ENCODE measurements at places on chromosomes 5 and 9.

DNA sequence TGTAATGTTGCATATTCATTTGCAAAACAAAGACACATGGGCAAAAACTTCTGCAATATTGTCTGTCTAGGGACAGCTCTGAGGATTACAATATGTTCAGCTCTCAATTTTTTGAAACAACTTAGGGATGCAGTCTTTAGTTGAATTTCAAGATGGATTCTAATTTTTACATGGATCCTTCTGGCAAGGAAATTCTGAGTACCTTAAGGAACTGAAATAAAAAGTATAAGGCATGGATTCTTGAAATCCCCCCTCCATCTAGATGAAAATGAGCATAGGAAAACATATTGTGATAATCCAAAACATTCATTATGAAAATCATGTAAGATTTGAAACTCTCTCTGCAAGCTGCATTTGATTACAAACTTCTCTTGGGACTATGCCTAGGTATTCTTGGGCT, 568.6 kb downstream of the CETN3 start:
- DNase-seq, result no peak

GRCh38 chr5:93649234-93649900, 66.3 kb downstream of the NR2F1 start:
- no peak for DNase-seq

DNA sequence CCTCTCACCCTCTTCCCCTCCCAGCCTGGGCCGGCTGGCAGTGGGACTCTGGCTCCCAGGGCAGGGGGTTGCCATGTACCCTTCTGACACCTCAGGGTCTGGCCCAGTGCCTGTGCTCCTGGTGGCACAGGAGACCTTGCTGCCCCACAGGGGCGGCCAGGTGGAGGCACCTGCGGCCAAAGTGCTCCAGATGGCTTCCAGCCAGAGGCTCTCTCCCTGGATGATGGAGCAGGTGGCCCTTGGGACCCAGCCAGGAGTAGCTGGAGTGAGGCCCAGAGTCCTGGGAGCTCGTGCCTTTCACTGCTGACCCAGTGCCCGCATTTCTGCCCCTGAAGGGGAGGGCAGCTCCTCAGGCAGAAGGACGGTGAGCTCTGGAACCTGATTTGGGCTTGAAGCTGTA, 87.3 kb downstream of the NTNG2 start:
- DNase-seq, result no peak

DNA sequence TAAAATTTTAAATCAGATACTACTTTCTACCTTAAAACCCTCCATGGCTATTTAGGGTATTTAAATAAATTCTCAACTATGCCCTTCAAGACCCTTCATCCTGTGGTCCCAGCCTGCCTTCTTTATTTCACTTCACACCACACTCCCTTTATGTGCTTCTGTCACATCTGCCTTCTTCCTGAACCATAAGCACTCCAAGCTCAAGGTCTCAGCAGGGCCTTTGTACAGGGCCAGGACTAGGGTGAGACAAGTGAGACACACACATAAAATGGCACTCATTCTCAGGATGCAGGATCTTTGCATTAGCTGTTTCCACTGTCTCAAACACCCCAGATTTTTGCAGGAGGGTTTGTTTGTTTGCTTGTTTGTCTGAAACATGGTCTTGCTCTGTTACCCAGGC, 7.6 kb downstream of the ITK start:
- no peak for DNase-seq

DNA sequence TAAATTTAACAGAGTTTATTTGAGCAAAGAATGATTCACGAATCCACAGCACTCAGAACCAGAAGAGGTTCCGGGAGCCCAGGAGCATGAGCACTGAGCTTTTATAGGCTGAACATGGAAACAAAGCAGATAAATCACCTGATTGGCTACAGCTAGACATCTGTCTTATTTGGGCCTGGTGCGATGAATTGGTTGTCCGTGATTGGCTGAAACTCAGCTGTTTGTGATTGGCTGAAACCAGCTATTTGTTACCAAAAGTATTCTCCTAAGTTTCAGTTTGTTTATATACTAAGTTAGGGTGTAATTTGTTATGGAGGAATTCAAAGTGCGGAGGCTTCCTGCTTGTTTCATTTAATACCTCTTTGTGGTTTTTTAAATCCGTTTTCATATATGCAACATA, 15.8 kb upstream of the LCP2 start:
- DNase-seq, result no peak

DNA sequence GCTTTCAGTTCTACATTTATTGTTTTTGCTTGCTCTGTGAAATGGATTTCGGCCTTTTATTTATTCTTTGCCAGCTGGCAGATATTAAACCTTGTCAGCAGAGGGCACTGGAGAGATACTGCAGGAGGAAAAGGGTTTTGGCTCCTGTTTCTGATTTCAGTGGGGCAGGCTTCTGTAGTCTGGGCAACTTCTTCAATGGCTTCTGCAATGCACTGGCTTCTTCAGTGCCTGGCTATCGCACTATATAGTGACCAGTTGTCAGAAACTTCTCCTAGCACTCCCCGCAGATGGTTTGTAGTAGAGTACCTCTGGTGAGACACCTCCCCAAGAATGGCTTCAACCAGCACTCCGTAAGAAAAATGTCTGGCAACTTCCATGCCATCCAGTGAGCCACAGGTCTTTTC, 3.2 kb upstream of the NFX1 start:
- peak; percentile 34 for DNase-seq

- DNase-seq, result no peak
Observed at GRCh38 chr9:109868722-109869121, 88.7 kb downstream of the PALM2AKAP2 start.

DNA sequence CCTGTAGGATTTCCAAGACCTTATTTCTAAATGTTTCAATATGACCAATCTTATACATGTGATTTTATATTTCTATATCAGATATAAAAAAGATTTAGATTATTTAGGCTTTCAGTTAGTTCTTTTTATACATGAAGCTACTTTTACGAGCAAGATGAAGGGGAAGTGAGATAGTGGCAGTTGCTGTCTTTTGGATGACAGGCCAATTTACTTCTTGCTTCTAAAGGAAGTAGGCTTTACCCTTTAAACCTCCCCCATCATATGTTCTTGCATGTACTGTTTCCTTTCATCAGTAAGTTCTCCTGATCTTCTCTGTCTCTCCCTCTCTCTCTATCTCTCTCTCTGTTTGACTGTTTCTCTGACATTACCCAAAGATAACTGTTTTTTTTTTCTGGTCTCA, 4.0 kb upstream of the TYRP1 start:
- no peak for DNase-seq

DNA sequence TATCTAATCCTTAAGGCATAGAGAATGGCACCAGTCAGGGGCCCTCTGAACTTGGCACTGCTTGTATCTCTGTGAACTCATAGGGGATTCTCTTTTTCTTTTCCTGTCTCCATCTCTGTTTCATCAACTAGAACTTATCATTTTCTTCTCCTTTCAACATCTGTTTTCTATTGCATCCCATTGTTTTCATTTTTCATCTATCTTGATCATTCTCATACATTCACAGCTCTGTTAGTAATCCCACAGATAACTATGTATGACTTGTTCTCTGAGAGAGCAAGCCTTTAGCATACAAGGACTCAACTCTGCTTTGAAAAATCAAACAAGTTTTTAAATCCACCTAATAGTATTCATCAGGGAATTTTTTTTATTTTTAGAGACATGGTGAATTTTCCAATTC, 264.3 kb downstream of the ARRDC3 start:
- DNase-seq, result no peak

DNA sequence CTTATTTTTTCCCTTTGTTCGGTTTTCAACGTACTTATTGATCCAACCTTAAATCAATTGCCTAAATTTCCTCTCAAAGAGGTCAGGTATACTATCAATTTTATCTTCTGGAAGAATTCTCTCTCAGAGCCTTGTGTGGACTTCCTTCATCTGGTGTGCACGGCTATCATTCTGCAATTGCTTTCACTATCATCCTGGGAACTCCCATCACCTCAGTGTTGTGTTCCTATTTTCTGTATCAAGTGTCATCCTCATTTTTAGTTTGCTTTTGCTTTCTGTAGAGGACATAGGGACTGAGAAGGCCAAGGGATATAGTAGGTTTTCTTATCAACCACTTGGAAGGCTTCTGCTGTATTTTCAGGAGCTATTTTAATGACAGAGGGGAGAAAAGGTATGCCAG, 11.3 kb downstream of the STOM start:
- DNase-seq, result no peak

- DNase-seq, result peak; percentile 69
Observed at GRCh38 chr9:95070549-95071021, 246.9 kb downstream of the FANCC start.

DNA sequence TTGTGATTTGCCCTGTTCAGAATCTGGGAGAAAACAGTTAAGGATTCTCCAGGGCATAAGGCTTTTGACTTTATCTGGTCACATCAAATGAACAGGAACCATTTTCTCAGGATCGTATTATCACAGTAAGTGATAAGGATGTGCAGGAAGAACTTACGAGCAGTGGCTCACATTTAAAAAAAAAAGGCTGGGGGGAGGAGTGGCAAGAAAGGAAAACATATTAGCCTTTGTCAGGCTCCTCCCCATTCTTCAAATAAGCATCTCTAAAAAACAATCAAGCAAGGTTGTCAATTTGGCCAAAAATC, 234.3 kb upstream of the TMEM161B start:
- DNase-seq, result no peak

- no peak for DNase-seq
Observed at GRCh38 chr9:125977223-125977622, 230.1 kb downstream of the PBX3 start.

DNA sequence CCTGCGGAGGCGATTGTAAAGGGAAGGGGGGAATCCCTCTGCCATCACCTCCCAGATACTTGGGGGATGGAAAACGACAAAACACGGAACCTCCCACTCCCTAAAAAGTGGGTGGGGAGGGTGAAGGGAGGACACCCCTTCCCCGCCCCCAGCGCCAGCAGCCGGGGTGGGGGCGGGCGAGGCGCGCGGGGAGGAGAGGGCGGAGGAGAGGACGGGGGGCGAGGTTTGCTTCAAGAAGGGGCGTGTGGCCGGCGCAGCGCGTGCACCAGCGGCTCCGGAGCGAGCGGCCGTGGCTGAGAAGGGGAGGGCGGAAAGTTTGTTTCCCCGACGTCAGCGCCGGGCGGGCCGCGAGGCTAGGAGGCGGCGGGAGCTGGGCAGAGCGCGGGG, at the start of gene PRRX2:
Gene PRRX2 (plus strand): TSS at position 259 of the 387 bp plus-strand sequence. CDS start 221 bp downstream, outside the sequence.
- peak; percentile 93 for DNase-seq

- DNase-seq, result no peak
Observed at GRCh38 chr5:134383980-134384697, 12.8 kb downstream of the UBE2B start.

GRCh38 chr5:88718736-88719135, 164.2 kb downstream of the MEF2C start:
- no peak for DNase-seq

GRCh38 chr5:125142458-125142857, 396.0 kb upstream of the ZNF608 start:
- no peak for DNase-seq

- DNase-seq, result no peak
Observed at GRCh38 chr9:121651008-121651294, 483 bp upstream of the DAB2IP start.

DNA sequence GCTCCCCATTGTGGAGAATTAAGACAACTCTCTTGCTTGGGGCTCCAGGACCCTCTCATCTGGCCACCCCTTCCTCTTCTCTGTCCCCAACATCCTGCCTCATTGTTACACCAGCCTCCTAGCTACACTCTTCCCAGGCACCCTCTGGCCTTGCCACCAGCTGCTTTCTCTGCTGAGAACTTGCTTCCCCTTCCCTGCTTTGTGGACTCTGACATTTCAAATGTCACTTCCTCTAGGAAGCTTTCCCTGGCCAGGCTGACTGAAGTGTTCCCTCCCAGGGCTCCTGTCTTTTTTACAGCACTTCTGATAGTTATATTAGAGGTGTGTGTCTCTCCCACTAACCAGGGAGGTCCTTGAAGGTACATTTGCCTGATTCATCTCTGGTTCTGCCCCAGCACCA, 194.0 kb upstream of the KLF4 start:
- DNase-seq, result no peak

GRCh38 chr9:126886034-126886822, 25.8 kb downstream of the ZBTB34 start:
- DNase-seq, result no peak

DNA sequence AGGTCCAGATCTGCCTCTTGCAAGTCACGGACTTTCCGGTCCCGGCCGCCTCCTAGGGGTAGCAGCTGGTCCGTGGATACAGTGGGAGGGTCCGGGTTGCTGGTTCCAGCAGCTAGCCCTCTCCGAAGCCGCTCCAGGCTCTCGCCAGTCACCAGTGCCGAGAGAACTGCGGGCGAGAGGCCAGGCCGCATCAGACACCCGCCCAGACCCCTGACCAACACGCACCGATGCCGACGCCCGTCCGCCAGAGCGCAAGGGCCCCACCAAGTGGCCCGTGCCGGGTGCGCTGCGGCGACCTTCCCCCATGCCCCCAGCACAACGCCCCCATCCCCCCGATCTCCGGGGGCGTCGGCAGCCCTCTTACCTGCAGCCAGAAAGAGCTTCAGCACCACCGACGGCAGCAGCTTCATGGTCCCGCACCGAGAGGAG, 470 bp downstream of the HBEGF start:
- DNase-seq, result no peak

DNA sequence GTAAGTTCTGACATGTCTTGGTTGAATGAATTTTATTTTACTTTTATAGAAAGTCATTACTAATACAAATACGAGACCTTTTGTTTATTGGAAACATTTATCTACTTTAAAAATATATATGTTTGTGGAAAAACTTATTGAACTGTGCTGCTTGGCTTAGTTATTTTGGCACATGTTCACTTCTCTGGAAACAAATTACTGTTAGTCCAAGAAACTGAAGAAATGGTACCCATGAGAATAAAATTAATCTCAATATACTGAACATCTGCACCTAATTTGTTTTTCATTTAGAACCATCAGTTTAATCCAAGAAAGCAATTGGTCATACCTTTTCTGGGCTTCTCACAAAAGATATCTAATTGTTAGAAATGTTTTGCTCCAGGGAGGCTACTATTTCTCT, 32.2 kb downstream of the INVS start:
- DNase-seq, result no peak

- DNase-seq, result no peak
Observed at GRCh38 chr5:1859099-1859498, 23.6 kb downstream of the IRX4 start.

GRCh38 chr5:94968507-94969095, 316.3 kb downstream of the MCTP1 start:
- DNase-seq, result no peak

DNA sequence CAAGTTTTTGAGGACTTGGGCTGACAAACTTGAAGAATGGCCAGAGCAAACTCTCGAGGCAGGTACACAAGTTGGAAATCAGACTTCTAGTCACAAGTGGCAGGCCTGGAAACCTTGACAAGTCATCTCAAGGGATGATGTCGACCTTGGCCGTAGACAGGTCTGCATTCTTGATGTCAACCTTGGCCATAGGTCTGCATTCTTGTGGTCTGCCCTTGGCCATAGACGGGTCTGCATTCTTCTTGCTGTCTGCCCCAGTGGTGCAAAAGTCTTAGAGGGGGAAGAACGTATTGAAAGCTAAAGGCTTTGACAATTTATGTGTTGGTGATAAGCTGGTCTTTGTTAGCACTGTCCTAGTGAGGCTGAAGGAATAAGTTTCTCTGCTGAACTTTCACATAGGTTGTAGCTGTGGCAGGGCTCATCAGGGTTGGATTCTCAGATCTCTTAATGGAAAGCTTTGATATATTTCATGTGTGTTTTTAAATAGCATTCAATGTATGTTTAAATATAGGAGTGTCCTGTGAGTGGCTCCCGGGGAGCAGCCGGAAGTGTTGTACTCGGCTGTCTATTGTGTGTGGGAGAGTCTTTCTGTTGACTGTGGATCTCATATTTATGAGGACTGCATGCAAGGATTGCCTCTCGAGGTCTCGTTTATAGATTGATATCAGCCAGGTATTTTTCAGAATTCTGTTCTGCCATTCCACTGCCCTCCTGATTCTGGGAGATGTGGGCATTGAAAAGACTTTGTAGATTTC, 27.0 kb downstream of the SUB1 start:
- DNase-seq, result no peak

All from lower leg skin (tissue), 4 donors.